ENCODE measurements at places on chromosomes 7 and 10. TPM values are rescaled to one million over a fixed set of nuclear protein-coding genes. Genes with fewer than 3 reads are reported as not detected.

Gene CYP26C1
- not detected for polyA plus RNA-seq

Gene NPFFR1
- not detected for polyA plus RNA-seq

Gene TMEM168
- polyA plus RNA-seq = 4.0 TPM

Gene MKLN1
- polyA plus RNA-seq = 29.8 TPM

Gene HMX2
- not detected for polyA plus RNA-seq

Gene OR13A1
- not detected for polyA plus RNA-seq

Gene OR2A1
- 0.87 TPM for polyA plus RNA-seq

Gene FAM221A
- 9.0 TPM for polyA plus RNA-seq

Gene NUTM2B
- 0.15 TPM for polyA plus RNA-seq

Gene AGR2
- polyA plus RNA-seq = not detected

Gene MYOF
- polyA plus RNA-seq = 0.23 TPM

Gene CALML5
- not detected for polyA plus RNA-seq

Gene KLLN
- 0.26 TPM for polyA plus RNA-seq

Gene LHFPL3
- not detected for polyA plus RNA-seq

Gene DRGX
- polyA plus RNA-seq = not detected

Gene ST8SIA6
- 5.6 TPM for polyA plus RNA-seq

Gene SKIDA1
- not detected for polyA plus RNA-seq

Gene TLX1
- polyA plus RNA-seq = not detected

Gene TMEM130
- polyA plus RNA-seq = not detected

Gene NOLC1
- polyA plus RNA-seq = 29.5 TPM

Gene OR6B1
- not detected for polyA plus RNA-seq

Gene SVOPL
- polyA plus RNA-seq = 0.35 TPM

Gene SCIN
- 0.31 TPM for polyA plus RNA-seq

Measured in CD4-positive, CD25-positive, alpha-beta regulatory T cell (primary cell).